ENCODE measurements at places on chromosomes 5 and 9. TPM values are rescaled to one million over a fixed set of nuclear protein-coding genes. Genes with fewer than 3 reads are reported as not detected.

GRCh38 chr5:171580502-171581265 lies 161.2 kb downstream of the FGF18 start:
- DNase-seq = peak; percentile 44
- H3K4me1 ChIP-seq = peaks cover 4% of the 10 kb centered on the region
- no peaks in the 10 kb centered on the region for H3K36me3 ChIP-seq
- H3K27me3 ChIP-seq = peaks cover 48% of the 10 kb centered on the region

DNA sequence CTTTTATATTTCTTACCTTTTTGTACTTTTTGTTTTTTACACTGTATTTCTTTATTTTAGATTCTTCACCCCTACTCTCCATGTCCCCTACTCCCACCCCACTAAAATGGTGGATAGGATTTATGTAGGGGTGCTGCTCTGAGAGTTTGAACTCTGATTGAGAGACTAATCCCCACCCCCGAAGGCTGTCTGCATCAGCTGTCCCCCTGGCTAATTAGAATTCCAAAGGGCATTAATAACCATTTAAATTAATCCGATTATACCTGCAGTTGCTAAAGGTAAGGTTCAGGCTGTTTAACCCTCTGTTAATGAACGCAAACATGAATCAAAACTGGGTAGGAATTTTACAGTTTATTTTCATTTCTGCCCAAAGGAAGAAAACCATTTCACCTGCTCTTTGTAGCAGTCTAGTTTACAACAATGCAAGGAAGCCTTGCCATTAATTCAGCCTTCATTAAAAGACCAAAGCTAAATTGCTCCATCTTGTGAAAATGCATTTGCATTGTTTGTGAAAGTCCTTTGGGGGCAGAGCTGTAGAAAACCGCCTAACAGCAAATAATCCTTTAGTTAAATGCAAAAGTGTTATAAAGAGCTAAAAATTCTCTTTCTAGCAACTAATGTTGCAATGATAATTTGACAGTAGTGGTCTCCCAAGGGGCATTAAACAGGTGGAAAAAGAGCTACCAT lies 71.2 kb downstream of the ZCCHC7 start:
- H3K4me3 ChIP-seq = no peak overlapping the region
- peaks cover 18% of the 10 kb centered on the region for H3K4me1 ChIP-seq
- no peaks in the 10 kb centered on the region for H3K27me3 ChIP-seq
- H3K36me3 ChIP-seq = peaks cover 23% of the 10 kb centered on the region
- no peak overlapping the region for H3K27ac ChIP-seq

CARD6 gene
- total RNA-seq = 1.1 TPM

CD180 gene
- total RNA-seq = not detected

DNA sequence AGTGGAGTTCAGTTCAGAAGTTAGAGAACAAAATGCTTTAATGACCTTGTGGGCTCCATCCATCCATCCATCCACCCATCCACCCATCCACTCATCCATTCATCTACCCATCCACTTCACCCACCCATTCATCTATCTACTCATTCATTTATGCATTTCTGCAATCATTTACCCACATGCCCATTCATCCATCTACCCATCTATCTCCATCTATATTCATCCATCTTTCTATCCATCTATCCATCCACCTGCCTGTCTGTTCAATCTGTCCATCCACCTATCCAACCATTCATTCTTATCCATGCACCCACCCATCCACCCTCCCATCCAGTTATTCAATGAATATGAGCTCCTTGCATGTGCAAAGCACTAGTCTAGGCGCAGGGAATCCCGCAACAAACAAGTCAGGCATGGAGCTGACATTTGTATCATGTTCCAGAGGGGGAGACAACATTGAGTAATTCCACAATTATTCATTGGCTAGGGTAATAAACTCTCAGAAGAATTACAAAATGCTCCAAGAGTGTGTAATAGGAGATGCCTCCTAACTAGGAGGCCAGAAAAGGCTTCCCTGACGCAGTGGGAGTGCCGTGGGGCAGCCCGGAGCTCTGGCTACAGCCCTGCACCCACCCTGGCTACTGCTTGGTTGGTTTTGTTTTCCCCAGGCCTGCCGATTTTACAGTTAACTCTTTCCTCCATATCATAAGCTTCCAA lies 211.2 kb downstream of the NXNL2 start:
- no peaks in the 10 kb centered on the region for H3K36me3 ChIP-seq
- no peaks in the 10 kb centered on the region for H3K27me3 ChIP-seq
- H3K4me3 ChIP-seq = peak overlapping the region; percentile 9
- H3K4me1 ChIP-seq = peaks cover 58% of the 10 kb centered on the region

BSPRY gene
- total RNA-seq = not detected

- H3K27me3 ChIP-seq = peaks cover 37% of the 10 kb centered on the region
- DNase-seq = no peak
- no peak overlapping the region for H3K27ac ChIP-seq
- H3K4me3 ChIP-seq = no peak overlapping the region
- H3K4me1 ChIP-seq = peaks cover 5% of the 10 kb centered on the region
These were observed 196.5 kb upstream of the TBCA start for GRCh38 chr5:77972469-77973252.

SPINK1 gene
- total RNA-seq = not detected

IL31RA gene
- not detected for total RNA-seq

- H3K27ac ChIP-seq = peak overlapping the region; percentile 3
- no peaks in the 10 kb centered on the region for H3K27me3 ChIP-seq
- H3K36me3 ChIP-seq = no peaks in the 10 kb centered on the region
- no peak overlapping the region for H3K4me3 ChIP-seq
These were observed 54.2 kb downstream of the ELAVL2 start for GRCh38 chr9:23771746-23772384.

KIF20A gene
- total RNA-seq = 16.4 TPM

RNF180 gene
- 5.3 TPM for total RNA-seq

Measured in osteocyte (in vitro differentiated cells).